ENCODE measurements at places on chromosomes 4 and X. TPM values are rescaled to one million over a fixed set of nuclear protein-coding genes. Genes with fewer than 3 reads are reported as not detected.

The GCNA gene
- total RNA-seq: 2.3 TPM

The RAB41 gene
- total RNA-seq: not detected

The PORCN gene
- total RNA-seq: 7.6 TPM

The PDCL2 gene
- not detected for total RNA-seq

The TAF7L gene
- 1.1 TPM for total RNA-seq

The FGF13 gene
- total RNA-seq: 0.23 TPM

The FATE1 gene
- total RNA-seq: not detected

The SLC7A11 gene
- total RNA-seq: 79.3 TPM

The GPR50 gene
- not detected for total RNA-seq

The ITGB1BP2 gene
- total RNA-seq: 4.6 TPM
